ENCODE measurements at places on chromosomes 1 and 21.

- DNase-seq: no peak
Measured at GRCh38 chr1:27047914-27048313, 35.3 kb upstream of the TENT5B start.

DNA sequence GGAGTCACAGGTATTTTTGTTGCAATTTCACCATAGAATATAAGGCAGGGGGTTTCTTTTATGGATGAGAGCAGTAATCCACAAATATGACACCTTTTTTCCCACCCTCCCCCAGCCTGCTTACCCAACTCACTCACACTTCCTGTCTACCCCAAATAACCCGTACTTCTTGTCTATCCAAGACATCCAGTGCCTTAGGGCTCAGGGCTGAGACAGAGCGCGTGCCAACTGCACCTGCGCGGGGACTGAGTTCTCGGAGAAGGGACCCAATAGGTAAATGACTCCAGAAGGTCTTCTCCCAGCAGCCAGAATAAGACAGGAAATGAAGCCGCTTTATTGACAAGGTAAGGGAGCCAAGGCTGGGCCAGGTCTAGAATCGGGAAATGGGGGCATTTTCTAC lies 369.1 kb downstream of the SIPA1L2 start:
- no peak for DNase-seq

DNA sequence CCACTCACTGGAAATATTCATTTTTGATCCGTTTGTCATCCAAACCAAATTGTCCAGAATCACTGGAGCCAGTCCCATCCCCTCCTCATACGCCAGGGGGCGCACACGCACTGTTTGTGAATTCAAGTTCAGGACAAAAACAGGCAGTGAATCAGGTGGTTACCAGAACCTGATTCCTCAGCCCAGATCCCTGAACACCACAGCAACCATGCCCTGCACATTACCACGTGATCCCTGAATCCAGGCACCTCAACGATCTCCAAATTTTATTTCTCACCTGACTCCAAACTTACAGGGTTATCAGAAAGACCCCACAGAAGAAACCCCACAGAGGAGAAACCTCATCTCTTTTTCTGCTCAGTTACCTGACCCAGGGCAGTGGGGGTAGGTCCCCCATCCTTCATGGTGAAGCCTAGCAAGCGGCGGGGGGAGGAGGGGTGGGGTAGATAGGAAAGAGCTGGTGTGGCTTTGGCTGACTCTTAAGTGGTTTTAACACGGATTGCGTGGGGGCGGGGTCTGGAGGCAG lies 1.4 kb upstream of the PTPRF start:
- peak; percentile 67 for DNase-seq

- DNase-seq: no peak
Measured at GRCh38 chr1:1082239-1082775, 8.2 kb upstream of the RNF223 start.

DNA sequence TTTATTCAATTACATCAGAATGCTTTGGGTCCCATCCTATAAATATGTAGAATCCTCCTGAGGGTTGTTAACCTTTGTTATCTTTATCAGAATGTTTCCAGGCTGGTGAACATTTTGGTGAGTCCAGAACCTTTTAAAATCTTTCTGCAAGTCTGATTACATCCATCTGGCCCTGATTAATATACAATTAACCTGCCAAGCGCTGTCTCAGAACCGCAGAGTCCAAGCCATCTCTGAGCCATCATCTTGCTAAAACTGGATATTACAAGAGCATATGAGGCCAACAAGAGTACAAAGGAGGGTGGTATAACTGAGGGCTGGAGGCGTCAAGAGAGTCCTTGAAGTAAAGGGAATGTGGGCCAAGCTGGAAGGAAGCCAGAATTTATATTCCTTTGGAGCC lies 88.6 kb upstream of the ZC3H11B start:
- no peak for DNase-seq

- no peak for DNase-seq
Measured at GRCh38 chr1:114209971-114210370, 56.3 kb upstream of the SYT6 start.

GRCh38 chr1:43270421-43271095 lies 775 bp downstream of the TMEM125 start:
- DNase-seq: no peak

- no peak for DNase-seq
Measured at GRCh38 chr1:157371221-157371620, 181.1 kb downstream of the FCRL5 start.

- no peak for DNase-seq
Measured at GRCh38 chr1:41341772-41342562, 19.3 kb upstream of the FOXO6 start.

DNA sequence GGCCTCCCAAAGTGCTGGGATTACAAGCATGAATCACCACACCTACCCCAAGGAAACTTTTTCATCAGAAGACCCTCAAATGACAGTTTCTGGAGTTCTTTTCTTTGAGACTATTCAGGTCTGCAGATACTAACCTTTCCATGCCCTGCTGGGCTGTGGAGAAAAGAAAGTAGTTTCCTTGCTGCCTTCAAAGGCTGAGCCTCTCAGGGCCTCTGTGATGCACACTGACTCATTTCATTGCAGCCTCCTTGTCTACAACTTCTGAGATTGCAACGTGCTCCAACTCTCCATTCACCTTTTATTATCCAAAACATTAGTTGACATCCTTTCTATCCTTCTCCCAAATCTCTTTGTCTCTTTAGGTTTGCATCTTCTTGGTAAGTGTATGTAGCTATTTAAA lies 8.8 kb upstream of the SAMSN1 start:
- DNase-seq: no peak

GRCh38 chr21:14600569-14601297 lies 54.6 kb upstream of the SAMSN1 start:
- DNase-seq: no peak

GRCh38 chr1:220189750-220190347 lies 82.4 kb downstream of the RAB3GAP2 start:
- no peak for DNase-seq

DNA sequence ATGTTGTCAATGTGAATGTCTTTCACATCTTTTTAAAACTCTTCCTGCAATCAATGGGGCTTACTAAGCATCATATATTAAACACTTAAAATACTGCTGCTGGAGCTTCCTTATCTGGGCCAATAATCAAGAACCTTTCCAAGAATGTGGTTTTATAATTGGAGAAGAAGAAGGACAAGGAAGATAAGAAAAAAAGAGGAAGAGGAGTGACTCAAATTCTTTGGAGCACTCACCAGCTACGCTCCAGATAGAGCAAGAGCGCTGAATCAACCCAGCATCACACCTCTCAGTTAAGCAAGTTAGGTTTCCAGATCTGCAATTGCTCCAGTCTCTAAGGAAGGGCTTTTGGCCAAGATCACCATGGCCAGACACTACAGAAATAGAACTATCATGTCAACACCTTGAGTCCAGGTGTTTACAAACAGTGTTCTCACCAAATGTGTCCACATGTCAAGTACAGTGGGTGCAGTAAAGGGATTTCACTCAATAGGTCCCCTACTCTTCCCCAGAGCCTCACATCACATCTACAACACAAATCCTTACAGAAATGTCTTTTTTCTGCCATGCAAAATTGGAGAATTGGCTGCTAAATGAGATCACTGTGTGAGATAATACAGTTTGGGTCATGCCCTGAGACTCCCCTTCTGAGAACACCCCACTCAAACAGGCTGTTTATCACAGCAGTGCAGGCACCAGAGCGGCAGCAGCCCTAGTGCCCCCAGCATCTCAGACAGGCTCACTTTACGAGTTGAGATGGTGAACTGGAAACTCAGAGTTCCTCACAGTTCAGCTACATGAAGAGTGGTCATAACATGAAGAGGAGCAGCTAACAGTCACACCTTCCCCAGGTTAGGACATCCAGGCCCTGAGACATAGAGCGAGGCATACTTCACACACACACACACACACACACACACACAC lies 1.7 kb upstream of the SPRR2B start:
- DNase-seq: no peak

DNA sequence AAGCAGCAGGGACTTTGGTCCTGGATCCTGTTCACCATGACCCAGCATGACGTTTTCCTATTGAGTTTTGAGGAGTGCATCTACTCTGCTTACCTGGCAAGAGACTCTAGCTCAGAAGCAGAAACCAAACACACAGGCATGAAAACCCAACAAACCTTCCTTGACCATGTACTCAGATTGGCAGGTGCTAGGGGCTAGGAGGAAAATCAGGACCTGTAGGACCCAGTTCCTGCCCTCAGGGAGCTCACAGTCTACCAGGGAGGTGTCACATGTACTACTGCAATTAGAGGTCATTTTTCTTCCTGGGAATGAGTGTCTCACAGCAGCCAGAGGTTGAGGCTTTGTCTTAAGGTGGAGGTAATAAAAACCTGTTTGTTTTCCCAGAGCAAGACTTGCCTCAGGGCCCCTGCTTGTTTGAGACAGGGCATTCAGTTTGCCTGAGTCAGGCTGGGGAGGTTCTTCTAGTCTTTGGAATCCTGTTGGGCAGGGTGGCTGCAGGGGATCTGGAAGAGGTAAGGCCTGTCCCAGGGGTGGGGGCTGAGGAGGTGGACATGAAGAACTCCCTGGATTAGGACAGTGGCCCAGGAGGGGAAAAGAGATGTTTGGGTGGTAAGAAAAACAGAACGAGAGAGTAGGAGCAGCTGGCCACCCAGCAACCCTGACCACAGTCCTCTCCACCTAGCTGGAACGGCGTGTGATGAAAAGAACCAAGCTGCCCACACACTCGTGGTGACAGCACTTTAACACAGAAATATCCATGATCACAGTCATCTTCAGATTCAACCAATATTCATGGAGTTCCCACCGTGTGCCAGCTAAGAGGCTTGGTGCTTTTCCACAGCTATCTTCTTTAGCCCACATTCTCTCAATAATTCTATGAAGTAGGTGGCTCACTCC lies 30.8 kb downstream of the IER5 start:
- DNase-seq: no peak

DNA sequence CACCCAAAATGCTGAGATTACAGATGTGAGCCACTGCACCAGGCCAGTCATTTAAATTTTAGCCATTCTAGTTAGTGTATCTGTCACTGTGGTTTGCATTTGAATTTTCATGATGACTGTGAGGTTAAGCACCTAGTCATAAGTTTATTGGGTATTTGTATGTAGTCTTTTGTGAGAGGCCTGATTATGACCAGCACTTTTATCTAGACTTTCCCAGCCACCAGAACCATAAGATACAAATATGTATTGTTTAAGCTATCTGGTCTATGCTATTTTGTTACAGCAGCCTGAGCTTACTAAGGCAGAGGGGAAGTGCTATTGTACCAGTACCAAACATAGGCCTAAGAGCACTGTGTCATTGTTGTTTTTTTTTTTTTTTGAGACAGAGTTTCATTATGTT lies 19.9 kb upstream of the DNAJC6 start:
- DNase-seq: no peak

- no peak for DNase-seq
Measured at GRCh38 chr1:42315500-42315899, 19.5 kb downstream of the FOXJ3 start.

DNA sequence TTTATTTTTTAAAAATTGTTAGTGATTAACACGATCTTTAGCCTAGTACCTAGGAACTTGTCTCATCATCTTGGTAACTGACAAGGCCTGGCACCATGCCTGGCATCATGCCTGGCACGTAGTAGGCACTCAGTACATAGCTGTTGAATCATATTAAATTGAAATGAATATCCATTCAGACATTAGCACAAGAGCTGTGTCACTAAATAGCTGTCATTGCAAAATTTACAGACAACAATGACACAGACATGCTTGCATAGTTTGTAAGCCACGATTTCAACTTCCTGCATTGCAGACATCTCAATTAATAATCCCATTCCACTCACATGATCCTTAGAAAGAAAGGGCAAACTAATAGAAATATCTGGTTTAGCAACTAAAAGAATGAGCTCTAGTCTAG lies 15.4 kb upstream of the PHACTR4 start:
- no peak for DNase-seq

DNA sequence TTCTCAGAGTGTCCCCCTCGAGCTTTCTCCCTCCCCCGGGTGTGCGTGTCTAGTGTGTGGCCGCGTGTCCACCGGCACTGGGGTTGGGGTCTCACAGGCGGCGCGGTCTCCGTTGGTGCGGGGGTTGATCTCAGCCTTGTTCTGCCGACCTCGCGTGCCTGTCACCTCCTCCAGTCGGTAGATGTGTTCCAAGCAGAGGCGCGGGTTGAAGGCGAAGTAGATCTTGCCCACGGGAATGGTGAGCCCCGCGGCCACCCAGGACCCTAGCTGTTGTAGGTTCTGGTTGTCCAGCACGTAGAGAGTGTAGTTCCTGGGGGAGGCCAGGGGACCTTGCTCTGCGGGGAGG lies 9.8 kb downstream of the INSRR start:
- DNase-seq: no peak

- DNase-seq: no peak
Measured at GRCh38 chr1:9766759-9767442, 56.9 kb downstream of the CLSTN1 start.
